Activated naive CD8-positive, alpha-beta T cell treated with anti-CD3 and anti-CD28 coated beads, Interleukin-2, amount 50 U/mL, for 16 hours (primary cell): ENCODE measurements at places on chromosomes 11 and 22.

- DNase-seq: no peak
These were observed 15.4 kb downstream of the ART5 start for GRCh38 chr11:3626250-3626960.

DNA sequence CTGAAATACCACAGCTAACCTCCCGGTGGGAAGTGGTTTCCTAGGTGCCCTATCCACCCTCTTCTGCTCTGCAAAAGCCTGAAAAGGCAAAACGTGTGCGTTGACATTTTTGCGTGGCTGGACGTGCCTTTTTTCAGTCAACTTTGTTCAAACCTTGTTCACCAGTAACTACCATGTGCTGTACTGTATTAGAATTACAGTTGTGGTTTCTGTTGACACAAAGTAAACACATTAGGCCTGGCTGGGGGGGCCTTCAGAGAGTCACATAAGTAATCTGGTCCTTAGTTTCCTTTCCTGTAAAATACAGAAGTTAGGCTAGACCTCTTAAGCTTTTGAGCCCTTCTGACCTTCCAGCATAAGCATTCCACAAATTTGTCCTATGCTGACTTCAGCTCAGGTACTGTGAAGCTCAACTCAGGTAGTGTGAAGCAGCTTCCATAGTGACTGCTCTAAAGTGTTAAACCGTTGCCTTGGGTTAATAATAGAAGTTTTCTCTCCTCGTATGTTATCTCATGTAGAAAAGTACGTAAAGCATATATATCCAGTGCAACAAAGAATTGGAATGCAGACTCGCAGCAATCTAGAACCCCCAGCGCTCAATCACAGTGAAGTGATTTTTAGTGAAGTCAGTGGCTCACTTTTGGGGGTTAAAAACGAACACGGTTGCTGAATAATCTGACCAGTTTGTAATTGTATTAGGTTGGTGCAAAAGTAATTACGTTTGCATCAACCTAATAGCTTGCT, 1.8 kb downstream of the EWSR1 start:
- no peak for DNase-seq

- no peak for DNase-seq
These were observed 92.3 kb upstream of the TEAD1 start for GRCh38 chr11:12581923-12582322.

GRCh38 chr11:75023446-75024067, 34.8 kb downstream of the NEU3 start:
- DNase-seq: no peak

- DNase-seq: no peak
These were observed 95.4 kb upstream of the PITPNB start for GRCh38 chr22:28014211-28015045.

DNA sequence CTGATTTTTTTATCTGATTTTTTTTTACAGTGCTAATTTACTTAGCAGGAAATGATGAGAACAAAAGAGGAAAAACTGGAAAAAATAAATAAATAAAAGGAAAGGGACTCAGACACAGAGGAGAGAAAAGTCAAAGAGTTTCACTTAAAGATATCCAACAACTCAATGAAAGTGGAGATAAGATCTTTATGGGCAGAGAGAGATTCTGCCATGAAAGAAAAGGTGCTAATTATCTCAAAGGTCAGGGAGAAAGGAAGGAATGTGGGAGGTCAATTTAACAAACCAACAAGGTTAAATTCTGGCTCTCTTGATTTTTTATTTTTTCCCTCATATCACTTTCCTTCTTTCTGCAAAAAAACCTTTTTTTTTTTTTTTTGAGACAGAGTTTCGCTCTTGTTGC, 86.0 kb downstream of the DENND5A start:
- DNase-seq: no peak

DNA sequence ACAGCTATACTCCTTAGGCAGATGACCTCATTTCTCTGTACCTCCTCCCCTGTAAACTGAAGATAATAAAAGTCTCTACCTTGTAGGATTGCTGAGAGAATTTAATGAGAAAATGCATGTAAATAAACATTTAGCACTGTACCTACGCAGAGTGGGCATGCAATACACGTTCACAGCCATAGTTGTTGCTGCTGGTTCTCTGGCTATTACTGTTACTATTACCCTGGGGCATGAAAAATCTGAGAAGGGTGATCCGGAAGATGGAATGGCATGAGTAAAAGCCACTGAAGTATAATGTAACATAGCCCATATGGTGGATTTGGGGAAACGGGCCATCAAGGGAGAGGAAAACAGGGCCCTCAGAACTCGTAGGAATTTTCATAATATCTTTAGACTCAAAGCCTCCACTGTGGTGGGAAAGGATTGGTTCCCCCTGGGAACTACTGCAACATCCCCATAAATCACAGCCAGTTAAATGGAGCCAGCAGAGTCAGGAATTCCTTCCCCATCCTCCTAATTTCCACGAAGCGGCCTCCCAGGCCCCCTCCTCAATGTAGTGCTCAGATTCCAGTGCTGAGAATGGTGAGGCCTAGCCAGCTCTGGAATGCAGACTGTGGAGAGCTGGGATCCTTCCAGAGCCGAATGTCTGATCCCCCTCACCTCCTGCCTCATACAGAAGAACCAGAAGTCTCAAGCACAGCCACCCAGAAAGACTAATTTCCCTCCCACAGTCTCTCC, 205.3 kb downstream of the MN1 start:
- DNase-seq: no peak

DNA sequence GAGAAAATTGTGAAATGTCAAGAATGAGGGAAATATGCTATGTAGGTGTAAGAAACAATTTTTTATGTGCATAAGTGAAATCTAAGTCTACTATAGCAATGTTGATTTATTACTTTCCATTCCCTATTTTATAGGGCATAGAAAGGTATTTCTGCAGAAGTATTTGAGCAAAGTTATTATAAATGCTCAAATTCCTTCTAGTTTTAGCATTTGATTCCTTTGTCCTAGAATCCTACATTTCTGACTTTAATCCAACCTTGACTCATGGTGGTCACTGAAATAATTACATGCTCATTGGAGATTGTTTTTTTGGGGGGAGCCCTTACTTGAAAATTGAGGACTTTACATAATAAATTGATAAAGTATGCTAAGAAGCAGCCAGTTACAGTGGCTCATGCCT, 716.6 kb upstream of the LUZP2 start:
- DNase-seq: no peak

DNA sequence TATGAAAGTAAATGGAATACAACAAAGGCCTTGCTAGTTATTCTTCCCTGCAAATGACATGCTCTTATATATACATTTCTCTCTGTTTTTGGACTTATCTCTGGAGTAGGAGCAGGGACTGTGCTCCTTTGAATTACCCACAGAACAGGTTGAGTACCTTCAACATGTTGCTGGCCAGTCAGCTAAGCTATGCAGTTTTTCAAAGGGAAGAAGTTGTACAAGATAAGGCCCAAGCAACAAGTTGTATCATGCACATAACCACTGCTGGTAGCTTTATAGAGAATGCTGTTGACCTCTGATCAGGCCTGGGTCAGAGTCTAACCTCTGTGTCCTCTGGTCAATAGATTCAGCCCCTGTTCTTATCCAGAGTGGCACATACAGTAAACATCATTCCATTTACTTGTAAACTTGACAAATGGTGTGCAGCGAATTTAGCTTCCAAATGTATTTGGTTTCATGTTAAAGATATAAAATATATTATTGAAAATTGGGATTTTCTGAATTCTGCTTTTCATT, 99.6 kb downstream of the C11orf87 start:
- no peak for DNase-seq

GRCh38 chr11:95304777-95305176, 73.8 kb upstream of the SESN3 start:
- DNase-seq: no peak

GRCh38 chr11:17458268-17458667, 18.4 kb downstream of the ABCC8 start:
- DNase-seq: no peak

GRCh38 chr22:44340271-44341239, 27.8 kb upstream of the SHISAL1 start:
- no peak for DNase-seq

DNA sequence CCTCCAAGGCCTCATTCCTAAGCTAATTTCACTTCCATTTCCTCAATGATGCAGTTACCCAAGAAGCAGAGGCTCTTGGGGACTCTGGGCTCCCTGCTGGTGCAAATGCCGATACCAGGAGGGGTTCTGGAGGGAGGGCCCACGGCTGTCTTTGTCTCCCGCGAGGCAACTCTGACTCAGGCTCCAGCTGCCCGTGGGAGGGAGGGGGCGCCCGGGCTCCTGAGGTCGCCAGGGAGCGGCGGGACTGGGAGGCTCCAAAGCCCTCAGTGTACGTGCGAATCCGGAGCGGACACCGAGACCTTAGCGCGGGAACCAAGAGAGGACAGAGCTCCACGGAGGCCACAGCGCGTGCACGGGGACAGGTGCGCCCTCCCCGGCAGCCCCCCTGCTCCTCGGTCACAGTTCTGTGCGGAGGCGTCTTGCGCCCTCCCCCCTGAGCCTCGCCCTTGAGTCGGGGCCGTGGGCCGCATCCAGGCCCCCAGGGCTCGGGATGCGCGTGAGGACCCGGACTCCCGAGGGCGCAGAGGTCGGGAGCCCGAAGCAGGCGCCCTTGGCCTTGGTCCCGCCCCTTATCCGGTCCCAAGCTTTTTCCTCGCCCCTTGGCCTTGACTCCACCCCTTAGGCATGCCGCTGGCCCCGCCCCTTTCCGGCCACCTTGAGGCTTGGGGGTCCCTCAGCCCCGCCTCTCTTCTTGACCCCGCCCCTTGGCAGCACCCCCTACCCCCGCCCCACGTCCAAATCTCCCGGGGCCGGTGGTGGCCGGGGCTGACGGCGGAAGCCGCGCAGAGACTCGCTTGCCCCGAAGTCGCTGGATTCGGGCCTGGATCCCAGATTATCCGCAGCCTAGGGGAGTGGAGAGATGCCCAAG, 4.7 kb upstream of the SHISA8 start:
- DNase-seq: no peak

DNA sequence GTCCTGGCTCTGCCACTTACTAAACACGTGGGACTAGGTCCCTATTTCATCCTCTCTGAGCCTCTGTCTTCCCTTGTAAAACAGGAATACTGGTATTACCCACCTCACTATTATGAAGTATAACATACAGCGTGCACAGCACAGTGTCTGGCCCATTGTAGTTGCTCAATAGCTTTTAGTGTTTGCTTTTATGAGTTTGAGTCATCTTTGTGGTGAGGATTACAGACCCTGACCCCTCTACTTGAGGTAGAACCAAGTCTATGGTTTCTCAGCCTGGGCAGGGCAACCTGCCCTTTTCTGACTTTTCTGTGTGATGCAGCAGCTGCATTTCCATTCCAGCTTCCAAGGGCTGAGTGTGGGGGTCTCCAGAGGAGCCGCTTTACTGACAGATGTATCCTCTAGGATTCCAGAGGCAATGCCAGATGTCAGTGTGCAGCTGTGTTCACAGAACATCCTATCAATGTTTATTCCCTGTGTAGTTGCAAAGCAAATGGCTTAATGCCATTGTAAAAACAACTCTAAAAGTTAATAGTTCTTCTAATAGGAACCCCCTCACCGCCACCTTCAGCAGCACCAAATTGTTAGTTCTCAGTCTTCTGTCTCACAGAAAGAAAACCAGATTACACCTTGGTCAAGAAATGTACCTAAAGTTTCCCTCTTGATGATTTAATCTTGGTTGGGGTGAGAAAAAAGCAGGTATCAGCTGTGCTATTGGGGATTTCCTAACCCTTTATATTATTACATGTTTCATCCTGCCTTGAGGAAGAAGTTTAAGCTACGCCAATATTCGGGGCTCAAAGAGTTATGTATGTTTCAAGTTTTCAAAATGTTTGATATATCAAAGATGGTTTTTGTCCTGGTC, 16.8 kb downstream of the PRR5L start:
- DNase-seq: no peak

- DNase-seq: no peak
These were observed 27.4 kb downstream of the CASP12 start for GRCh38 chr11:104870910-104871309.

GRCh38 chr11:61967924-61968757, 707 bp upstream of the FTH1 start:
- no peak for DNase-seq

GRCh38 chr11:77512092-77512491, 38.2 kb upstream of the PAK1 start:
- DNase-seq: no peak

GRCh38 chr11:112176077-112176476, 765 bp downstream of the BCO2 start:
- no peak for DNase-seq

- DNase-seq: no peak
These were observed 34.7 kb downstream of the ALG9 start for GRCh38 chr11:111836721-111837120.

DNA sequence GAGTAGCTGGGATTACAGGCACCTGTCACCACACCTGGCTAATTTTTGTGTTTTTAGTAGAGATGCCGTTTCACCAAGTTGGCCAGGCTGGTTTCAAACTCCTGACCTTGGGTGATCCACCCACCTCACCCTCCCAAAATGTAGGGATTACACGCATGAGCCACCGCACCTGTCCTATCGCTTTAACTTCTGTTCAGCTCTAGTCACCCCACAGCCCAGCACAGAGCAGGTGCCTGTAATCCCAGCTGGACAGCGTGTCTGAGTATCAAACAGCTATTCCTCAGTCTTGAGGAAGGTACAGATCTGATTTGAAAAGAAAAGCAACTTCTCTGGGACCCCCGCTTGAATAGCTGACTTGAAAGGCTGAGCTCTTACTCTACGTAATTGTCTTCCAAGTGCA, 149.1 kb downstream of the CTTN start:
- DNase-seq: no peak

DNA sequence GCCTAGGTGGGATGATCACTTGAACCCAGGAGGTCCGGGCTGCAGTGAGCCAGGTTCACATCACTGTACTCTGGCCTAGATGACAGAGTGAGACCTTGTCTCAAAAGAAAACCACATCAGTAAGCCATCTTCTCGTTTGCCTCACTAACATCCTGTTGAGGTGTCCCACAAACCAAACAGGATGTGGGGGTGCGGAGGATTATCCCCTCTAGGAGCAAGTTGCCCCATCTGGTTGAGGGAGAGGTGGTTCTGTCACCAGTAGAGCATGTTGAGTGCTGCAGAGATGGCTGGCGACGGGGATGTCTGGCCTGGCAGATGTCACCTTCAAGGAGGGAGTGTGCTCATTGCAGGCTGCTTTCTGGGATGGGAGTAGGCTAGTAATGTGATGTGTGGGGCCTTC, 72.4 kb downstream of the ZNRF3 start:
- DNase-seq: peak; percentile 36

GRCh38 chr11:69450857-69451220, 30.6 kb upstream of the LINC01488 start:
- DNase-seq: no peak

DNA sequence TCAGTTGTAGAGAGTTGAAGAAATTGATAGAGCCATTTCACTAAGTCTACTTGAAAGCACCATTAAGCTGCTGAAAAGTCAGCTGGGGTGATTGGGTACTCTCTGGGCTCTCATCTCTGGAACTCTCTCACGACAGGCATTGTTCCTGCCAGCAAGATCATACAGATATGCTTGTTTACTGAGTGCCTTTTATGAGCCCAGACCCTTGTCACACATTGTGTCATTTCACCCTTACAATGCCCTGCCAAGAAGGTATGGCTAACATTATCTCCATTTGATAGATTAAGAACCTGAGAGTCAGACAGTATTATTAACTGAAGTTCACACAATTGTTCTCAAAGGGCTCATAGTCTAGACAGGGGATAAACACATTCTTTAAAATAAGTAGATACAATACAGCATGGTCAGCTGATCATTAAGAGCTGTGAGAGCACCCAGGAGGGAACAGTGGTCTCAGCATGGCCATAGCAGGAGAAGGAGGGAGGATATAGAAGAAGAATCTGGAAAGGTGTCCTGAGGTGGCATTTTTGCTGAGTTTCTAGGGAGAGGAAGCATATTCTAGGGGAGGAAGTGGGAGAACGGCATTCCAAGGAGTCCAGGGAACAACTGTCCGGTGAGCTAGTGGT, 580.5 kb downstream of the INSC start:
- DNase-seq: no peak
